ENCODE measurements at places on chromosomes 1 and 21.

- no peak overlapping the region for H3K4me3 ChIP-seq
- H3K27ac ChIP-seq: no peak overlapping the region
- no peaks in the 10 kb centered on the region for H3K27me3 ChIP-seq
- H3K4me1 ChIP-seq: no peaks in the 10 kb centered on the region
Observed at GRCh38 chr1:67646145-67647035, 38.6 kb upstream of the GADD45A start.

GRCh38 chr1:201219481-201220387 lies 29.1 kb downstream of the IGFN1 start:
- H3K27me3 ChIP-seq: no peaks in the 10 kb centered on the region
- no peaks in the 10 kb centered on the region for H3K4me1 ChIP-seq
- no peak overlapping the region for H3K27ac ChIP-seq
- no peaks in the 10 kb centered on the region for H3K36me3 ChIP-seq

GRCh38 chr1:151898519-151898991 lies 10.8 kb downstream of the THEM4 start:
- H3K4me3 ChIP-seq: no peak overlapping the region
- no peak for DNase-seq
- peaks cover 49% of the 10 kb centered on the region for H3K36me3 ChIP-seq
- no peaks in the 10 kb centered on the region for H3K4me1 ChIP-seq

DNA sequence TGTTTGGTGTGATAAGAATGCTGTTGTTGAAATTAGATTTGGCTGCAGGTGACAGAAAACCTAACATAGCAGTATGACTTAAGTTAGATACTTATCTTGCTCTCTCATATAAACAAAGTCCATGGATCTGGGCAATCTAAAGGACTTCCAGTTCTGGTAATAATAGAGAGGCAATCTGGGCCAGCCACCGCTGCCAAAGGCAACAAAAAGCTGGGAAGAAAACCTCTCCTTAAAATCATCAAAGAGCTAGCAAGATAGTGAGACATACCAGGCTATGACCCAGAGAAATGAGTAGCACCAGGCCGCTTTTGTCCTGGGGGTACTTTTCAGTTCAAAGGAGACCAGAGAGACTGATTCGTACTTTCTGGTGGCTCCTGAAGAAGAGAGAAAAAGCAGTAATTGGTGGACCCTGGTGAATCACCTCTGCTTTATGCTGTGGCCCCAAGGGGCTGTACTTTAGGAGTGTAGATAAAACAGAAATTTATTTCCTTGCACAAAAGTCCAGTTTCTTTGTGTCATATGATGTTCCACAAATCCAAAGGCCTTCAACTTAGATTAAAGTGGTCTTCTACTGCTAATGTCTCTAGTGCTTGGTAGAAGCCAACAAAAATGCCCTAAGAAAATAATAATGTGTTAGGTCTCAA lies 125.4 kb downstream of the TBX19 start:
- no peaks in the 10 kb centered on the region for H3K4me1 ChIP-seq
- no peak overlapping the region for H3K4me3 ChIP-seq
- peaks cover 3% of the 10 kb centered on the region for H3K36me3 ChIP-seq
- H3K27me3 ChIP-seq: no peaks in the 10 kb centered on the region
- DNase-seq: no peak

DNA sequence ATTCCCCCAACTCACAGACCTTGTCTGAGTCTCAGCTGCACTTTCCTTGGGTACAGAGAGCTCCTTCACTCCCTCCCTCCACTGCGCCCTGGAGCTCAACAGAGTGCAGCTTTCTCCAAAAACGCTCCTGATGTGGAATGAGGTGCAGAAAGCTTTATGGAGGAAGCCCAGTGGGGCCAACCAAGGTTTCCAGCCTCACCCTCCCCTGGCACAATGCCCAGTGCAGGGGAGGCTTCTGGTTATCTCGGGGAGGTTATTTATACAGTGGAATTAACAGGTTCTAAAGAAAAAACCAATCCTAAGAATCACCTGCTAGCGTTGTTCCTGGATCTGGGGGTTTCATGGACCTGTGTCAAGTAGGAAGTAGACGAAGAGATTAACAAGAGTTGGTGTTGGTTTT lies at the start of gene ITLN1:
Gene ITLN1, minus strand, starts transcription at position 139 of the 400 bp plus-strand sequence. CDS start 303 bp downstream, outside the sequence.
- H3K4me1 ChIP-seq: no peaks in the 10 kb centered on the region
- H3K4me3 ChIP-seq: no peak within 1 kb of the TSS
- no peaks in the 10 kb centered on the region for H3K36me3 ChIP-seq
- no peak for DNase-seq
- H3K27me3 ChIP-seq: no peaks in the 10 kb centered on the region

GRCh38 chr21:35974775-35975174 lies 85.6 kb downstream of the SETD4 start:
- no peak for DNase-seq
- H3K36me3 ChIP-seq: no peaks in the 10 kb centered on the region
- no peak overlapping the region for H3K27ac ChIP-seq
- H3K4me3 ChIP-seq: no peak overlapping the region
- H3K27me3 ChIP-seq: no peaks in the 10 kb centered on the region
- no peaks in the 10 kb centered on the region for H3K4me1 ChIP-seq

GRCh38 chr1:212769459-212770167 lies 22.0 kb downstream of the NSL1 start:
- no peak for DNase-seq
- no peaks in the 10 kb centered on the region for H3K4me1 ChIP-seq
- H3K27ac ChIP-seq: no peak overlapping the region
- no peaks in the 10 kb centered on the region for H3K27me3 ChIP-seq
- H3K36me3 ChIP-seq: peaks cover 69% of the 10 kb centered on the region

All from H9 (cell line).